Right cardiac atrium (tissue), 5 donors: ENCODE measurements at places on chromosomes 3 and 15.
A peak's percentile ranks its signal among the peaks of the same experiment; 100 is the strongest.

GRCh38 chr3:120470870-120471269 lies 20.1 kb upstream of the FSTL1 start:
- DNase-seq: no peak

DNA sequence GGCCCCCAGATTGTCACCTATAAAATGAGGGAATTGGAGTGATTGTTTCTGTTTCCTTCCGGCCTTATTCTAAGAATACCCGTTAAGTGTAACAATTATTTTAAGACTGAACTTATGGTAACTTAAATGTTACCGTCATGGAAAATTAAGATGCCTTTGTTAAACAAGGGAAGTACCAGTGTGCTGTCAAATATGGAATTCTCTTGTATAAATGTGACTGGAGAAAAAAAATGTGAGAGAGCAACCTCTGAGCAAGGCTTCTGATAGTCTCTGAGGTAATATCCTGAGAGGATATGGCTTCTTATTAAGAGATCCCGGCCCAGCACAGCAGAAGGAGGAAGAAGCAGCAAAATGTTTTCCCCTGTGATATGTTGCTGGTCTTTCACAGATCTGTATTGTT lies 480.7 kb upstream of the ADAMTS9 start:
- no peak for DNase-seq

DNA sequence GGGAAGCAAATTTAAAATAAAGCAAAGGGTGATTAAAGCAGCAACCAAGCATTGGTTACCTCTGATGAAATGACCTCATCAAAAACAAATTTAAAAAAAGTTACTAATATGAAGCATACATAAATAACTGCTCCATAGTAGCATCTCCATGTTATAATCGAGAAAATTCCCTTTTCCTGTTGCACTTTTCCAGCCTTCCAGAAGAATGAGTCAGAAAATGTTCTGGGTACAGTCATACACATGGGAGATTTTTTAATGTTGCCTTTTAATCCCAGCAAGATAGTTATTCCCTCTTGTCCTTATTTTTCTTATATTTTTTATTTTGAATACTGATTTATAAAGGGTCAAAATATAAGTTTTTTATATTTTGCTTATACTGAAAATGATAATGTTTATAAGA lies 2.6 kb upstream of the TMCO5A start:
- no peak for DNase-seq

DNA sequence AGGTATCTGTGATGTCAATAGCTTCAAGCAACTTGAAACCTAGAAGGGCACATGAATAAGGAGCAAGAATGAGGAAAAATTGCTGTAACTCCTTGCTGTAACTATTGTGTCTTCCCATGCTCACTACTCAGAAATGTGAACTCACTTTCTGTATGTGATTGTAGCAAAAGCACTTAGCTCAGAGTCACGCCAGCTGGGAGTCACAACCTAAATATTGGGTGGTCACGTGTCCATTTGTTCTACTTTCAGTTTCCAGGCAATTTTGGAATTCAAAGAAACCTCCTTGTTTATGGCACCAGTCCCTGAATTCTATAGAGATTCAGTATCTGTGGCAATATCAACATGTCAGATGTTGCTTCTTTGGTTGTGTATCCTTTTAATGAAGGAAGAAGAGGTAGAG lies 241.6 kb upstream of the AZI2 start:
- no peak for DNase-seq

- peak; percentile 64 for DNase-seq
Measured at GRCh38 chr3:14837878-14838258, 19.1 kb downstream of the FGD5 start.

DNA sequence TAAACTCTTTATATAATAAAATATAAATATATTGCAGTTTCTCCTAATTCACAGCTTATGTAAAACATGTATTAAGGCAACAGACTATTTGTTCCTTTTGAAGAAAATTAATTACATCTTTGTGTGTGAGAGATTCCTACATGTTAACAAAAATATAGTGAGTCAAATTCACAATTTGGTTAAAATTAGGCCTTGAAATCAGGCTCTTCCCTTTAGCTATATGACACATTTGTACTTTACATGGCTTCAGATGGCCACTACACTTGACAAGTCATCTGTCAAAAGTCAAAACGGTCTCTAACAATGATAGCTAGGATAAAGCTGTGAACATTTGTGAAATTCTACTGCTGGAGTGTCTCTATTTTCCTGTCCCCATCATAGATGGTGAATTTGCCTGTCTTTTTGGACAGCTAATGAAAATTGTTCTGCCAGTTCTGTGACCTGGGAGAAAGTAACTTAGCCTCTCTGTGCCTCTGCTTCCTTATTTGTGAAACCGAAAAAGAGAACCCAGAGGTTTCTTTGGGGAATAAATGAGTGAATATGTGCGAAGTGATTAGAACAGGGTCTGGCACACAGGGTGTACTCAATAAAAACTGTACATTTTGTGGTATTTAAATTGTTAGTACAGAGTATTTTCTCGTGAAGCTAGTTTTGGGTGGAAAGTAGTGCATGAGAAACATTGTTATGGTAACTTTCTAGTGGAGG lies 23.6 kb downstream of the TM4SF4 start:
- DNase-seq: no peak

DNA sequence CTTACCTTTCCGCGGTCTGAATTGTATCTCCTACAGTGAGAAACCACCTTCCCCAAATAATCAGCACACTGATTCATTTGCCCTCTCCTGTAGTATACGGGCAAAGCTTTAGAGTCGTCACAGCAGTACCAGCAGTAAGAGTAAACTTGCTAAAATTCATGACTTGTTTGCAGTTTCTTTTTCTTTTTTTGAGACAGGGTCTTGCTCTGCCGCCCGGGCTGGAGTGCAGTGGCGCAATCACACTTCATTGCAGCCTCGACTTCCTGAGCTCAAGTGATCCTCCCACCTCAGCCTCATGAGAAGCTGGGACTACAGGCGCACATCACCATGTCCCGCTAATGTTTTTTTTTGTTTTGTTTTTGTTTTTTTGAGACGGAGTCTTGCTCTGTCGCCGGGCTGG lies 11.9 kb downstream of the SCAMP5 start:
- DNase-seq: no peak

- DNase-seq: peak; percentile 62
Measured at GRCh38 chr3:52022323-52023100, 26.8 kb upstream of the RPL29 start.

- no peak for DNase-seq
Measured at GRCh38 chr3:54344601-54345231, 222.4 kb downstream of the CACNA2D3 start.

DNA sequence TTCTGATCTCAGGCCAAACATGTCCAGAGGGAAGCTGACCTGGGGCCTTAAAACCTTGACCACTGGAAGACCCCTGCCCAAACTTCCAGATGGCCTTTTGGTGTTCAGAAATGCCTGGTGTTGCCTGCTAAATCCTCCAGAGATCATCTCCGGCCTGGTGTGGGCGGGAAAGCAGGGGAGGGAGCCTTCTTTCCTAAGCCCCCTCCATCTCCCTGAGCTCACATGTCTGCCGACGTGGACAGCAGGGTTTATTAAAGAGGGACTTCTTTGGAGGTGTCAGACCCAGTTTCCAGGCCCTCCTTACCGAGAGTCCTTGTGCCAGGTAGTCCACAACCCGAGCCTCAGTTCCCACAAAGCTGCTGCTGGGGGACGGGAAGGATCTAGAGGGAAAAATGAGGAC lies 55.9 kb upstream of the SLC6A1 start:
- peak; percentile 8 for DNase-seq

GRCh38 chr3:105444725-105445124 lies 78.0 kb downstream of the ALCAM start:
- DNase-seq: no peak

DNA sequence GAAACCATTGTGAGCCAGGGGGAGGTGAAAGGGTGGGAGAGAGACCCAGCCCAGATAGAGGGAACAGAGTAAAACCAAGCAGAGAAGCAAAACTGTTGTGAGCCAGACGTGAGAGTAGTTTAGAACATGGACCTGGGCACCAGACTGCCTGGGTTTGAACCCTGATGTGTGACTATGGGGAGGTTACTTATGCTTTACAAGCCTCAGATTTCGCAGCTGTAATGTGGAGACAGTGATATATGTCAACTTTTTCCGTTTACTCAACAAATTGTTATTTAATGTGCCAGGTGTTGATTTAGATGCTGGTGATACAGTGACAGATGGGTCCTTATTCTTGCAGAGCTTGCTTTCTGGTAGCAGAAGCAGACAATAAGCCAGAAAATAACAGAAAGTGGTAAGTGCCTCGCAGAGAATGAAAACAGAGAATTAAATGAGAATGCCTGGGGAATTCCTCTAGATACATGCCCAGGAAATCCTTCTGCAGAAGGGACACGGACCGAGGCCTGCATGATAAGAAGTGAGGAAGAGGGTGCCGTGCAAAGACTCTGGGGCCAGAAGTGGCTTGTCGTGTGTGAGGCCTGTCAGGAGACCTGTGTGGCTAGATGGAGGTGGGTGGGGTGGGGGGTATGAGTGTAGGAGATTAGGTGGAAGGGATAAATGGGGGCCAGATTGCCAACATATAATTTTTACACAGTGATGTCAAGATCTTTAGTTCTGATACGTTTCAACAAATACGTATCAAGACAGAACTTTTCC lies 15.0 kb downstream of the KAT2B start:
- DNase-seq: no peak

- no peak for DNase-seq
Measured at GRCh38 chr15:28918141-28918983, 32.6 kb downstream of the APBA2 start.

- DNase-seq: no peak
Measured at GRCh38 chr3:38576526-38577370, 72.7 kb downstream of the SCN5A start.

DNA sequence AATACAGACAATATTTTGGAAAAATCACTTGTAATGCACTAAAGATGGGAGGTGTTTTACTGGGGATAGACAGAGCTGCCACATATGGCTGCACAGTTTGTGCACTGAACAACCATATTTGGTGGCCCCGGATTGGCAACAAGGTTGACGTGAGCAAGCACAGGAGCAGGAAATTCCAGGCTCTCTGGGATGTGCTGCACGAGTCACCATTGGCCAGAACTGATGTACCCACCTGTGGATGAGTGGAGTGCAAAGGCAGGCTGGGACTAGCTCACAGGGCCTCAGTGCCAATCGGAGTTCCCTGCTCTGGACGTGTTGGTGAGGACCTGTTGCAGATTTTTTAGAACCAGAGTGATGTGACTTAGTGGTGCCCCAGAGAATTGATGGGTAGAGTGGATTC lies 42.0 kb upstream of the SCAANT1 start:
- no peak for DNase-seq

- DNase-seq: no peak
Measured at GRCh38 chr3:47554335-47554734, 24.3 kb downstream of the CSPG5 start.

- no peak for DNase-seq
Measured at GRCh38 chr3:4322635-4323034, 19.5 kb downstream of the SETMAR start.

- DNase-seq: no peak
Measured at GRCh38 chr3:2896308-2896939, 213.8 kb downstream of the IL5RA start.

GRCh38 chr3:52254608-52255007 lies 9.0 kb downstream of the PPM1M start:
- no peak for DNase-seq

GRCh38 chr15:31034152-31034551 lies 42.7 kb upstream of the MTMR10 start:
- no peak for DNase-seq

DNA sequence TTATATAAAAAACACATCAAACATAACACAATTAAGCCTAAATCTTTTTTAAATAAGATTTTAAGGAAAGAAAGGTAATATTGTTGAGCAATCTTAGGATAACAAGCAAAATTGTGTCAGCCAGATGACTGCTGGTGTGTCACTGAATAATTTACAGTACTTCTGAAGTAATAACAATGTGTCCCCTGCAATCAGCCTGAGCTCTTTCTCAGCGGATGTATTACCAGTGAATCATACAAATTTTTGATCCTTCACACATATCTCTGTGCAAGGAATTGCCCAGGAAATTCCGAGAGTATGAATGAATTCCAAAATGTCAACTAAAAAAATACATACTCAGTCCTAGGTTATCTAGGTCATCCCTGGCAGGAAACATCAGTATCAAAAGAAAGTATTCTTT lies 76.6 kb upstream of the PTX3 start:
- no peak for DNase-seq

GRCh38 chr3:138686771-138687221 lies 78.2 kb downstream of the FAIM start:
- DNase-seq: no peak

- no peak for DNase-seq
Measured at GRCh38 chr15:31465083-31465955, 138.7 kb downstream of the KLF13 start.

GRCh38 chr3:34261001-34261385 lies 462.6 kb downstream of the PDCD6IP start:
- no peak for DNase-seq

DNA sequence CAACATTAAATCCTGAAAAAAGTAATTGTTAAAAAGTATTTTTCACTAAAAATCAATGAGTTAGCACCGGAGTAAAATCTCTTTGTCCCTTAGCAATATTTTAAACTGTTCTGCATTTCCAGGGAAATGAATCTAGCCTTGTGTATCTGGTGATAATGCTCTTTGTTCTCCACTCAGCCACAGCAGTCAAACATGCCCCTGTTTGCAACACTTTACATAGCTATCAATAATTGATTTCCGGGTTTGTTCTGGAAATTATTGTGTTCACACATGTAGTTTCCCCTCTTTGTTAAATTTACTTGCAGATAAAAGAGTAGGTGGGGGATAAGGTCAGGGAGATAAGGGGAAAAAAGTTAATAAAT lies 3.6 kb upstream of the A4GNT start:
- DNase-seq: no peak

DNA sequence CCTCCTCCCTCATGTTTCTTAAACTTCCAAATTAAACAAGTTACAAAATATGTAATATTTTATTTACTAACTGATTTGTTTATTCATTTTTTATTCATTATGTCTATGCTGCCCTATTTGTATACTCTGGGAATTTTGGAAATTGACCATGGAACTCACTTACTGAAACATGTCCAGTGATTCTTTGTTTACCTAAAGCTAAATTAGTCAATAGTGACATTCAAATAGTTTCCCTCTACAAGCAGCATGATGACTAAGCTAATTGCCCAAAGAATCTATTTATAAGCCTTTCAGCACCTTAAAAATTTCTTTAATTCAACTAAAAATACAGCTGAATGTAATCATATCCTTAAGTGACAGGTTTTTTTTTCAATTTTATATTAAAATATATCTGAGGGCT lies 437.7 kb downstream of the SI start:
- no peak for DNase-seq
